ENCODE measurements at places on chromosomes 1 and 21.

DNA sequence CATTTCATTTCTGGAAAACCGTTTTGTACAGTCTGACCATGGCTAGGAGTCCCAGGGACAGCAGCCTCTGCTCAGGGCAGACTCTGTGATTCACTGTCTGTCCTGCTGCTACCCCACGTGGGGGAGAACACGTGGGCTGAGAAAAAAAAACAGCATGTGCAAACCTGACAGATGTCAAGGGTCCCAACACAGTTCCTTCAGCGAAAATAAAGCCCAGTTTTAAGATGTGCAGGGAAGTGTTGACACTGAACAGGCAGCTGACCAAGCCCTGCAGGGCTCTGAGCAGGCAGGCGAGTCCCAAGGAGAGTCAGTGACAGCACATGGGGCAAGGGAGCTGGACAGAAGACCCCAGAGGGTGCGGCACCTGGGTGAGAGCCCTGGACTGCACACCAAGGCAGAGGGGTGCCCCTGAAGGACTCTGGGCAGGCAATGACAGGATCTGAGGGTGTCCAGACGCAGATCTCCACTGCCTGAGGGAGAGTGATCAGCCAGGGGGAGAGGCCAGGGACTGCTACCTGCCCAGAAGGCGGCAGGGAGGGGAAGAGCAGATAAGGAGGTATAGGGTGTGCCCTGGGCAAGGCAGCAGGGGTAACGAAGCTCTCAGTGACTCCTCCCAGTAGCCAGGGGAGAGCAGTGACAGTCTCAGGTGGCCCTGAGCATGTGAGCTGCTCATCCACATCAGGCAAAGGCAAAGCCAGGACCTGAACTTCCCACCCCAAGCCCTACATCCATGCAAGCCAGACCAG is 5.1 kb upstream of the SPATC1L start:
- no peak for DNase-seq

- peak; percentile 23 for DNase-seq
These were observed at the start of gene GIPC2 for GRCh38 chr1:78045926-78046778. Gene GIPC2 (plus strand): TSS chr1:78045966. CDS start chr1:78046095, 129 bp downstream.

GRCh38 chr1:64474665-64475439 is 4.9 kb downstream of the CACHD1 start:
- peak; percentile 53 for DNase-seq

- no peak for DNase-seq
These were observed 26.7 kb upstream of the DIP2A start for GRCh38 chr21:46431884-46432488.

DNA sequence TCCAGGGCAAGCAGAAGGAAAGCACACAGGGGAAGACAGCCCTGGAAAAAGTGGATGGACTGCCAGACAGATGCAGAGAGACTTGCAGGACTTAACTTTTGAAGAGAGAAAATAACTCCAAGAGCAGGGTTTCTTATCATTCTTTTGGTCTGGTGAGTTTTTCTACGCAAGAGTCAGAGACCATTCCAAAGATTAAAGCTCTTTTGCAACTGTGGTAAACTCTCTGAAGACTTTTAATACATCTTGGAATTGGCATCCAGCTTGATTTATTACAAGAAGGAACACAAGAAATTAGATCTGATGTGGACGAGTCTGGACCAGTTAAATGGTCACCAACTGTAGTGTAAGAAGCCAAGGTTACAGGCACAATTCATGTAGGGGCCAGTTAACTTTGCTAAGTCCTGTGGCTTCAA is 153.4 kb downstream of the SIPA1L2 start:
- no peak for DNase-seq

GRCh38 chr1:108193333-108193732 is 6.8 kb downstream of the SLC25A24 start:
- DNase-seq, result no peak

All from left ventricle myocardium inferior (tissue), 1 donor.